ENCODE measurements at places on chromosomes 13 and 19.

- no peak for DNase-seq
Measured at GRCh38 chr13:54390841-54391240, 1362.2 kb downstream of the OLFM4 start.

DNA sequence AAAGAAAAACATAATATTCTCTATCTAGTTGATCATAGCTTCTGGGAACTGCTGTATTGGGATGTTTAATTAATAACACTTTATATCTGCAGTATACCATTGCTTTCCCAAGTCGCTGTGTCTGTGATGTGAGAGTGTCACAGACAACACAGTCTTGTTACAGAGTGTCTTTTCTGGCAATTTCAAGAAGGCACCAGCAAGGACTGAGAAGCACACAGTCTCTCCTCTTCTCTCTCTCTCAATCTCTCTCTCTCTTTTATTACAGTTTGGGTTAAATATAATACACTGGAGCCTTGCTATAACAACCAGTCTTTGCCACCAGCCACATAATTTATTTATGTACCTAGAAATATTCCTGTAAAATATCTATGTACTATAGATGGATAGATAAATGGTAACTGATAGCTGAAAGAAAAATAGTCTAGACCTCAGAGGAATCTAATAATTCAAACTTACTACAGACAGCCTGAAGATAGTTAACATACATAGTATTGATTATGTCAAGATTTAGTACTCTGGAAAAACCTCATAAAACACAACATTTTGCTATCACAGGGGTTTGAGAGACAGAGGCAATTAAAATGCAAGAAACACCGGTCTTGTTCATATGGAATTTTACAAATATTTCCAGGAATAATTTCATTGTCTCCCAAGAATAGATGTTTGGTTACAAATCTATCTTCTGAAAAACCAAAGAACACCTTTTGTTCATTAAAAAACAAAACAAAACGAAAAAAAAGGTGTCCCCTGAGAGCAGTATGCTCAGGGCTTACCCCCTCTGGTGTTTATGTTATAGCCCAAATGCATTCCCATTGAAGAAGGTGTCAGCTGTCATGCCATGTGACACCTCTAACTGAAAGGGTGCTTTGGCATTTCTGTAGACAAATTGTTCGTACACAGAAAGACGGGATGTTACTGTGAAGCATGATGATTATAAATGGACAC lies 507.8 kb downstream of the TBC1D4 start:
- no peak for DNase-seq

DNA sequence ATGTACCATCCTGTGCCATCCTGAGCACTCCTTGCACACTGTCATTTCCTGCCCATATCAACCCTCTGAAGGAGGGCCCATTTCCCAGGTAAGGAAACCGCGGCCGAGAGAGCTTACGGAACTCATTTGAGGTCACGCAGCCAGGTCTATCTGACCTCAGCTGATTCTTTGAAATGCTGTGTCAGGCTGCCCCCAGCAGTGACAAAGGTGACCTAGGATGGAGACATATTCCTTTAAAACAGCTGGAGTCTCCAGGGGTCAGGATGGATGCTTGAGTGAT lies 42.2 kb upstream of the VSTM2B start:
- DNase-seq = no peak

DNA sequence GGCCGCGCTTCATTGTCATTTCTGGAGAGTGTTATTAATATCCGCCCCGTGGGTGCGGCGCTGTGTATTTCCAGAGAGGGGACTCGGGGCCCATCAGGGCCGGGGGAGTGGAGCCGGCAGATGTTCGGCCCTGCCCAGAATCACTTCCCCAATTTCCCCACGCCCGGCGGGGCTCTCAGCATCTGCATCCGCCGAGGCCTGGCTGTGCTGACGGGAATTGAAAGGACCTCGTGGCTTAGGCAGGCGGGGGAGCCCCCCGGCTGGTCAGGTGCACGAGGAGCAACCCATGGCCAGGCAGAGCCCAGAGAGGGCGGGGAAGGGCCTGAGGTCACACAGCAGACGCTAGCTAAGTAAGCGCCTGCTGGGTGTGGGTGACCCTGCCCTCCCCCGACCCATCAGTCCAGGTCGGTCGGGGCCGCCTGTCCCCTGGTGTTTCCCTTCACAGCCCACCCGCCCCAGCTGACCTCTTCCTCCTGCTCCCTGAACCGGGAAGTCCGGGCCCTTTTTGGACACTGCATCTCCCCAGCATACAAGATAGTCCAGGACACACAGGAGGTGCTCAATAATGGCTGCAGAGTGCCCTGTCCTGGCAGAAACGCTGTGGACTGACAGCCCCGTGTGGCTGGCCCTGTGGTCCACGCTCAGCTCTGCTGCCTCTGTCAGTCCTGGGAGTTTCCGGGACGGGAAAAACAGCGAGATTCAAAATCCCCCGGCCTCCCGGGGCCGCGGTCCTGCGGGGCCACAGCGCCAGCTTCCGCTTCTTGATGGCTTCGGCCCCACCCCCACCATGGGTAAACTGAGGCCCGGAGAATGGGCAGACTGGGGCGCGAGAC lies 22.1 kb downstream of the ARID3A start:
- no peak for DNase-seq

DNA sequence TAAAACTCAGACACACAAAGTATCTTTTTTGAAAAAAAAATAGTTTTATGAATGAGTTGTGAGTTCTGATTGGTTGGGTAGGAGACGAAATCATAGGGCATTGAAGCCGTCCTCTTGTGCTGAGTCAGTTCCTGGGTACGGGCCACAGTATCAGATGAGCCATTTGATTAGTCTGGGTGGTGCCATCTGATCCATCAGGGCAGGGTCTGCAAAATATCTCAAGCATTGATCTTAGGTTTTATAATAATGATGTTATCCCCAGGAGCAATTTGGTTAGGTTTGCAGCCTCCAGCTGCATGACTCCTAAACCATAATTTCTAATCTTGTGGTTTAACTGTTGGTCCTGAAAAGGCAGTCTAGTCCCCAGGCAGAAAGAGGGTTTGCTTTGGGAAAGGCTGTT lies 1310.6 kb downstream of the SLITRK1 start:
- peak; percentile 2 for DNase-seq

DNA sequence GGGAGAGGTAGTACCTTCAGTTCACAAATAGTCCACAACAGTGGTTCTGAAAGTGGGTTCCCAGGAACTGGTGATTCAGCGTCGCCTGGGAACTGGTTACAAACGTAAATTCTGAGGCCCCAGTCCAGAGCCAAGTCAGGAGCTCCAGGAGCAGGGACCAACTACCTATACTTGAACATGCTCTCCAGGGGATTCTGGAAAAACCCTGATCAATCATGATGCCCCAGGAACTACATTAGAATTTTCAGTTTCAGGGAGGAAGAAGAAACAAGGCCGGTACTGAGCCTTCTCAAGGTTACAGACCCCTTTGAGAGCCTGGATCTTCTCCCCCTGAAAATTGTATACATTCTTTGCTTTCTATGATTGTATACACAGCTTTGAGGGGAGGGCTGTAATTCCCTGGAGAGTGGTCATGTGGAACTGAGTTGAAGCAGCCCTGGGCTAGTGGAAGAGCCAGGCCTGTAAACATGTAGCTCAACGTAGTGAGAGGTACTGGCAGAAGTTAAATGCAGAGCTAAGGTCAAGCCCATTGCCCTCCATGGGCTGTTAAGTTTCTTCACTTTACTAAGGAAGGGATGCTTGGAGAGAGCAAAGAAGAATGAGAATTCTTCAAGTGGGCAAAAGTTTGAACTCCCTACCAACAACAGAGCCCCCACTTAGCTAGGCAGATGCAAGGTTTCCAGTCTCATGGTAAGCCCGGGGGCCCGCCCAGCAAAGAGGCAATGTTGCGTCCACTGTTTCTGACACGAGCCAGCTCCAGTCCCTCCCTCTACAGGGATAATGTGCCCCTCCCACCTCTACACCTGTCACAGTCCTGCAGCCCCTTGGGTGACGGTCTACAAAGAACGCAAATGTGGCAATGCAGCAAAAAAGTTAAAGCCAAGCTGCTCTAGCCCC lies 17.0 kb downstream of the DOCK9 start:
- no peak for DNase-seq

GRCh38 chr13:98873377-98874028 lies 104.4 kb downstream of the DOCK9 start:
- no peak for DNase-seq

DNA sequence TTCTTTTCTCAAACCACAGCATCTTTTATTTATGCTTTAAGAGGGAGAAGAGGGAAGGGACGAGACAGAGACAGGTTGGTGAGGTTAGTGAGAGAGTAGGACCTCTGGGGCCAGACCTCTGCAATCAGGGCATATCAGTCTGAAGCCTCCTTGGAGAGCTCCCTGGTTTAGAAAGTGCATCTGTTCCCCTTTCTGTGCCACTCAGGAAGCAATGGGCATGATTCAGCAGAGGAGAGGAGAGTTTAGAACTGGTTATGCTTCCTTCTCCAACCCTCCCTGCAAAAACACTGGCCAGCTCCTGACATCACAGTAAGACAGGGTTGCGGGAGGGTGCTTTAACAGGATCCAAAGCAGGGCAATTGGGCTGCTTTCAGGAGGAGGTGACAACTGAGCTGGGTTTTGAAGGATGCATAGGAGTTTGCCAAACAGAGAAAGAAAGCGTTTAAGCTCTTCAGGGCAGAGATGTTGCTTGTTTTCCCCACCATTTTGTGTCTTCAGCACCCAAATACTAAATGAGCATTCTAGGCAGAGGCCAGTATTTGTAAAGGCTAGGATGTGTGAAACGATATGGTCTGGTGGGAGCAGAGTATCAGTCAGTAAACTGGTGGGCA lies 33.1 kb downstream of the CERS4 start:
- DNase-seq = no peak

DNA sequence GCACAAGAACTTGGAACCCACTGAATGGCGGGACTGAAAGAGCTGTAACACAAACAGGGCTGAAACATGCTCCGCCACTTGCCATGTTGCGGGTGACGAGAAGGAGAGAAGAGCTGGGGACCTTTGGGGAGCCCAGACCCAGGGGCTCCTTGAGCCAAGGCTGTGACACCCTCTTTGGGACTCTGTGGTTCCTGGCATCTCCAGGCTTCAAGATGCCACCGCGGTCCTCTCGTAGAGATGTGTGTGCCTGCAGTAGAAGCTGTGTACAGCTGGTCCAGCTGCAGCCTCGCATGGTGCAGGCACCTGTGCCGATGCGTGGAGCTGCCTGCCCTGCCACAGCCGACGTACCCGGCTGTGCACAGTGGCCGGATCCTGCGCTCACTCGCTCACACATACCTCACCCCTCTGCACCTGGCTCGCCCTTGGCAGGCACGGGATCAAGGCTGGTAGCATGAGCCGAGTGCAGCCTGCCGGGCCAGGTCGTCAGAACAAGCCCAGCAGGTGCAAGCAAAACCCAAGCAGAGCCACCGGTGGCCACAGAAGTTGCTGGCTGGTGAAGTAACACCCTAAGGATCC lies 1385.8 kb downstream of the PCDH9 start:
- no peak for DNase-seq

GRCh38 chr13:62176051-62176450 lies 760.4 kb upstream of the PCDH20 start:
- DNase-seq = no peak

DNA sequence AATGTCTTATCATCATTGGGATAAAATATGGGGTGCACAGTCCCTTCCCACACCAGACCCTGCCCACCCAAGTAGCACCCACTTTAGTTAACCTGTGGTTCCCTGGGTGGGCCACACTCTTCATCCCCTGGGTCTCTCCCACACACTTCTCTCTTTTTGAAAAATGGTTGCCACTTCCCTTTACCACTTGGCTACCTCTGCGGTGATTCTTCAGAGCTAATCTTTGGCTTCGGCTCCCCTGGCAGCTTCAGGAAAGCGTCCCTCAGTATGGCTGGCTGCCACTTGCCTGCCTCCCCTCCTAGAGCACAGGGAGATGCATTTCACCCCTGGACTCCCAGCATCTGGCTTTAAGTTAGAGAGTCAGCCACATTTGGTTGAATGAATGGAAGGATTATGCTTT lies 18.2 kb downstream of the CCNA1 start:
- no peak for DNase-seq

DNA sequence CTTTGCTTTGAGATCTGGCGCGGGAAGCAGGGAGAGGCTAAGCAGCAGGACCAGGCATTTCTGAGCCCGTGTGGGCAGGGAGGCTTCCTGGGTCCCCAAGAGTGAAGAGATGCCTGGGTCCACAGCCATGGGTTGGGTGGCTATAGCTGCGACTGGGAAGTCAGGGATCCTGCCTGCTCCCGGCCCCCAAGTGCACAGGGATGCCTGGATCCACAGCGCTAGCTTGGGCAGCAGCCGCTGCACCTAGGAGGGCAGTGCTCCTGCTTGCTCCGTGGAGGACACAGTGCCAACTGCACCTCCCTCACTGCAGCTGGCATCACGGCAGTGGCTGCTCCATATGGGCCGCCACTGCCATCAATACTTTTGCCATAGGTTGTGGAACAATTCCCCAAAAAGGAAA lies 384.7 kb downstream of the PCDH9 start:
- DNase-seq = no peak

DNA sequence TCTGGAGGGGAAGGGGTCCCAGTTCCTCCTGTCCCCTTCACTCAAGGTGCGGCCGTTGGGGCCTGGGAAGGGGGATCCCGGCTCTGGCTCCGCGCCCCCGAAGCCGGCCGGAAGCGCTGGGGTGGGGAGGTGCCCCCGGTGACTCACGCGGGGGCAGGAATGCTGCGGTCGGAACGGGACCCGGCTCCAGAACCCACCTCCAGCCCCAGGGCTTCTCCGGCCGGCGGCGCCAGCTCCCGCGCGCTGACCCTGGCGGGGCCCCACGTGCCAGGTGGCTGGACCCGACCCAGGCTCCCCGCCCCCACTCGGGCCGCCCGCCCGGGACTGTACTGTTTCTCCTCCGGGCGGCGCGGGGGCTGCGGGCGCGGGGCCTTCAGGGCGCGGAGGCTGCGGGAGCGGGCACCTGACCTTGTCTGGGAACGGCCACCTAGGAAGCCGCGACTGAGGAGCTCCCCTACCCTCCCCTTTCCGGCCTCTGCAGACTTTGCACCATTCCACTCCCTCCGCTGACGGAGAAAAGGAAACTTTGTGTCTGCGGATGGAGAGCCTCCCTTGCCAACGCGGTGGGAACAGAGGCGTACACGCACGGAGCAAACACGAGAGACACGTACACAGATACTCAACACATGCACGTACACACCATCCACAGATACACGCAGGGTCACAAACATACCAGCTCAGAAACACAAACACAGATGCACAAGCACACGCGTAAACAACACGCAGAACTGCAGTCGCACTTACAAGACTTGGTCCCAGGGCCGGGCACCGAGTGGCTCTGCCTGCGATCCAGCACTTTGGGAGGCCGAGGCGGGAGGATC lies 7.2 kb downstream of the AXL start:
- peak; percentile 85 for DNase-seq

DNA sequence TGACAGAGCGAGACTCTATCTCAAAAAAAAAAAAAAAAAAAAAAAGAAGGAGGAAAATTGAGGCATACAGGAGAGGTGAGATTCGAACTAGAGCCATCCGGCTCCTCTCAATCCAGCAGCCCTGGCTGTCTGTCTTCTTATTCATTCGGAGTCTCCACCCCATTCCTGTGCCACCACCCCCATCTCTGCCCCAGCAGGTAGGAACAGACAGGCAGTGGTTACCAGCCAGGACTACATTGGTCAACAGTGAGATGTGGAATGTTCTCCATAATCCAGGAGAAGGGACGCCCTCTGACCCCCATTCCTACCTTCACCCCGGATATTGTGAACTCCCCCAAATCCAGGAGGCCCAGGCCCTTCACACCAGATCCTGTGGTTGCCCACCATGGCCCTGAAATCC lies 6.6 kb upstream of the S1PR2 start:
- no peak for DNase-seq
